ENCODE measurements at places on chromosomes 6 and 20.

- DNase-seq = no peak
Observed at GRCh38 chr6:1695546-1696462, 86.1 kb downstream of the FOXC1 start.

DNA sequence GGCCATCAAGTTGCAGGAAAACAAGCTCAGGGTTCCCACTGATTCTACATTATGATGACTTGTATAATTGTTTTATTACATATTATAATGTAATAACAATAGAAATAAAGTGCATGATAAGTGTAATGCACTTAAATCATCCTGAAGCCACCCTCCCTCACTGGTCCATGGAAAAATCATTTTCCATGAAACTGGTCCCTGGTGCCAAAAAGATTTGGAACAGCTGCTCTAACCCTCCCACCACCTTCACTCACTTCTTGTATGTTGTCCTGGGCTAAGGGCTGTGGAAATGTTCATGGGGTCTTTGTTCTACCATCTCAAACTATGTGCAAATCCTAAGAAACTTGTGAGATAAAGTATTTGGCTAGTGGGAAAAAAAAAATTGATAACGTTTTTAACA, 133.8 kb downstream of the LRRC1 start:
- DNase-seq = no peak

DNA sequence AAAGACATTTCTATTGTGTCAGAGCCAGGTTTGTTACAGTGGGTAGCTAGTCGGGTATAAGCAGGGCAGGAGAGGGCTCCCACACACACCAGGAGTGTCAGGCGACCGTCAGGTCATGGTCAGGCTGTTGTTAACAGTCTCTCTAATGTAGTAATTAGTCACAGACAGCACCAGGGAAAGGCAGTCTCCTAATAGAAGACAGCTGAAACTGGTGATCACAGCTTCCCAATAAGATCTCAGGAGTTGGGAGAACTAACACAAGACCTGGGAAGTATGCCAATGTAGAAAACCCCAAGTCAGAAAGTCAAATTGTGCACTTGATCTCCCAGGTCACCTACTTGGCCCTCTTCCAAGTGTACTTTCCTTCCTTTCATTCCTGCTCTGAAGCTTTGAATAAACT, 53.0 kb upstream of the GPR6 start:
- DNase-seq = no peak

GRCh38 chr6:35154262-35154661, 13.1 kb upstream of the TCP11 start:
- no peak for DNase-seq

- no peak for DNase-seq
Observed at GRCh38 chr20:37504404-37505096, 16.5 kb upstream of the NNAT start.

GRCh38 chr6:16494793-16495192, 256.4 kb downstream of the GMPR start:
- DNase-seq = no peak

GRCh38 chr20:24779131-24779530, 169.9 kb upstream of the CST7 start:
- peak; percentile 51 for DNase-seq

DNA sequence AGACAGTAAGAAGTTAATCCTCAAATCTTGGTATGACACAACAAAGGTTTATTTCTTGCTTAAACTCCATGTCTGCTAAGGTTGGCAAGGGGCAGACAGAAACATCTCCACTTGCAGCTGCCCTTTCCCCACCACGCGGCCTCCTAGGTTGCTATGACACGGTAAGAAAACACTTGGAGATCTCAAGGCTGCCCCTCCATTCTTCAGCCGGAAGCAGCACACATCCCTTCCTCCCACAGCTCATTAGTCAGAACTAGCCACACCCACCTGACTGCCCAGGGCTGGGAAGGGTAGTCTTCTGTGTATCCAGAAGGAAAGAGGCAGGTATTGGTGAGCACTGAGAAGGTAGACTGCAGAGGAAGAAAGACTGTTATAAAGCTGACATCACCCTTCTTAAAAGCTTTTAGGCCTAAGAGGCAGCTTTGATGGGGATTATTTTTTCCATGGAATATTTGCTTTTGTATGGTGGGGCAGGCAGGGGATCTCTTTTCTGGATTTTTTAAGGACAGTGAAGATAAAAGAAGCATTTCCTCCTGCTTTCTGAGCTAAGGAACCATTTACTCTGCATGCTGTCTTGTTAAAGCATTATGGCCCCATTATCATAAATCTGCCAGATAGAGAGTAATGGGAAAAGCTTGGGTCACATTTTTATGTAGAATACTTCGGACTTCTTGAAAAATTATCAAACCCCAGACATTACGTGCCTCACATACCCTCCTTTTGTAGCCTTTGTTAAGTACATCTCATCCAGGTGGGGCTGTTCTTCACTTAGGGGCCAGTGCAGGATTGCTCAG, 41.6 kb downstream of the MRAP2 start:
- no peak for DNase-seq

GRCh38 chr20:2700913-2701620, 8.5 kb downstream of the EBF4 start:
- no peak for DNase-seq

DNA sequence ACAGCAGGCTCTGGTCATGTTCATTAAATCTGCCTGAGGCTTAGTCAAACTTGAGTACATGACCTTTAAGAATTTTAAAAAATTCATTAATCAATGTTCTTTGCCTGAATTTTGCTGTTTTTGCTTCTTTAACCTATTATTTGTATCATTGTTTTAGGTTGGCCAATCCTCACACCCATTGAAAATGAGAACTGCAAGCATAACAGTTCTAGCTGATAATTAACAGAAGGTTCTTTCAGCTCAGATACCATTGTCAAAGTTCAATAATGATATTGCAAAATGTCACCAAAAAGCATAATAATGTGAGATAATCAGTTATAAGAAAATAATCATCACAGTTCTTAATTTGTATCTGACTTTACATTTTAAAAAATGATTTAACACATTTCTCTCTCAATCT, 583.1 kb downstream of the TFAP2A start:
- DNase-seq = no peak

- no peak for DNase-seq
Observed at GRCh38 chr6:100209323-100210136, 215.5 kb upstream of the MCHR2 start.

DNA sequence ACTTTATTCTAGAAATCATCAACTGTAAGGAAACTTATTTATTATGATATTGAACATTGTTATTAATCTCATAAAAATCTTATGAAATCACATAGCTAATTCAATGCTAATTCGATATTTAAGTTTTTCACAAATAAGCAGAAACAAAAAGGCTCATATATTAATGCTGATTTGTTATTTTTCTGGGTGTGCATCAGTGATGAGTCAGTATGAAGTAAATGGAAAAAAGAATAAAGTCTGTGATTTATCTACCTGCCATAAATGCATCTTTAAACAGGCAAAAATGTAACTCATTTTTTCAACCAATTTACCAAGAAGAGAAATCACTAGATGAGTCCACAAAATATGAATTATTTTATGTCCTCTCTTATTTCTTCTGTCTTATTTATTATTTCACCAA, 253.5 kb downstream of the PTPRK start:
- no peak for DNase-seq

DNA sequence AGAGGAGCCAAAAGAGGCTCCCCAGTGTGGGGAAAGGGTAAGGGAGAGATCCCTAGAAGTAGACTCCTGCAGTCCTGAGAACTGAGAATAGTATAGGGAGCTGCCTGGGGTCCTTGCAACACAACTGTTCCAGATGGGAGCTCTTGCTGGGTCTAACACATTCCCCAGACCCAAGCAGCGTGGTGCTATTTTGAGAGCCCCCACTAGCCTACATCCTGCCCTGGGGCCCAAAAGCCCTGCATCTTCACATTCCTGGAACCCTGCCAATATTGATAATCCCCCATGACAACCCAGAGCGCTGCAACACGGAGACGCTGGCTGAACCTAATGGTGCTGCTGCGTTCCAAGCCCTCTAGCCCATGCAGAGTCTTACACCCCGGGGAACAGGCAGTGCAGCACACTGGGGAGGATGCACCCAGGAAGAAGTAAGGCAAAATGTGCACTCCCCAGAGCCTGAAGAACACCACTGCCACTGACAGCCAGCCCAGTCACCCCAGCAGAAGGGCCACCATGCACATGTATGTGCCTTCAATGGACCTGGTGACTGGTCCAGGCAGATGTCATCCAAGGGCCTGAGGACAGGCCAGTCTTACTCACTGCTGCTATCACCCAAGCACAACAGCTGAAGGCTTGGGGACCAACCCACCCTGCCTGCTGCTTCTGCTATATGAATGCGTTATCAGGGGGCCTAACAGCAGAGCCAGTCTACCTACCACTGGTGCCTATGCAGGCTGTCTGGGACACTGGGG, 7.0 kb upstream of the RNF217 start:
- DNase-seq = no peak

GRCh38 chr6:162181741-162182401, 545.7 kb downstream of the PRKN start:
- no peak for DNase-seq

DNA sequence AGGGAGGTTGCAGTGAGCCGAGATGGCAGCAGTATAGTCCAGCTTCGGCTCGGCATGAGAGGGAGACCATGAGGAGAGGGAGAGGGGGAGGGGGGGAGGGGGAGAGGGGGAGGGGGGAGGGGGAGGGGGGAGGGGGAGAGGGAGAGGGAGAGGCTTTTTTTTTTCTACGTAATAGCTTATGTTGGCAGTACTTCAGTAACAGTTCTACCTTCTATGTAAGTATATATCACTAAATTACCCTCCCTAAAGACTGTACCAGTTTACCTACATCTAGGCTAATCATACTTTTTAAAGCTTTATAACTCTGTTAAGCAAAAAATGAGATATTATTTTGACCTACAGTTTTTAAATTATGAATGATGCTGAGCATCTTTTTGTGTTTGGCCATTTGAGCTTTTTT, 13.6 kb downstream of the TM9SF4 start:
- no peak for DNase-seq

DNA sequence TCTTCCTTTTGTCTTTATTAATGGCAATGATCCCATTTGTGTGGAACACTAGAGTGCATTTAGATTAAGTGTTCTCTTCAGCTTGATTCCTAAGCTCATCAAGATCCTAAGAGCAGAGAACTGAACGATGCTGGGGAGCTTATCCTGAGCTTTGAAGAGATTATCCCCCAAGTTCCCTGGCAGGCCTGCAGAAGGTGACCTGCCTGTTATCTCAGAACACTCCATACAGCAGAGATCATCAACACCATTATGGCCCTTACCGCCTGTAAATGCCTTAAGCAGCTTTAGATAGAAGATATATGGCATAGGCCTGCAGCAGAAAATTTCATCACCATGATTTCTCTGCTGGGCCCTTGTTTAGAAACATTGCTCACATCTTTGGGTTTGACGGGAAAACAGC, 779.9 kb upstream of the MAP3K7 start:
- DNase-seq = no peak

- DNase-seq = peak; percentile 38
Observed at GRCh38 chr6:107633680-107634323, 143.9 kb downstream of the SOBP start.

GRCh38 chr6:116364321-116364720, 6.4 kb upstream of the DSE start:
- DNase-seq = no peak

- no peak for DNase-seq
Observed at GRCh38 chr20:38659597-38659880, 57.9 kb downstream of the ARHGAP40 start.

DNA sequence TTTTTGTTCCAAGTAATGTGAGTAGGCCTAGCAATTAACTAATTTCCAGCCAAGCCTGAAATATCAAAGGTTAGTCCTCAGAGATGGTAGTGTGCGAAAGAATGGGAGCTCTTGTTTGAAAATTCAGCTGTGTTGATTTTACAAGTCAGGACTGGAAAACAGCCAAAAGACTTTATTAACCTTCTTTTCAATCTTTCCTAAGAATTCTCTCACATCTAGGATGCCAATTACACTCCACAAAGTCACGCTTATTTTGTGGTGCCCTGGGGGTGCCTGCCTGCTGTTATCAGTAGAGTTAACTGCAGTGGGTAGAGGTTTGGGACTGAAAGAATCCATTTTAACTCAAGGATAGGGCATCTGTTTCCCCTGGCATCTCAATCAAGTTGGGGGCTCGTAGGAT, 30.7 kb upstream of the MAP3K4 start:
- DNase-seq = no peak

- DNase-seq = no peak
Observed at GRCh38 chr6:169942173-169942572, 190.8 kb downstream of the ERMARD start.

- no peak for DNase-seq
Observed at GRCh38 chr6:155155787-155156447, 107.9 kb upstream of the CLDN20 start.

DNA sequence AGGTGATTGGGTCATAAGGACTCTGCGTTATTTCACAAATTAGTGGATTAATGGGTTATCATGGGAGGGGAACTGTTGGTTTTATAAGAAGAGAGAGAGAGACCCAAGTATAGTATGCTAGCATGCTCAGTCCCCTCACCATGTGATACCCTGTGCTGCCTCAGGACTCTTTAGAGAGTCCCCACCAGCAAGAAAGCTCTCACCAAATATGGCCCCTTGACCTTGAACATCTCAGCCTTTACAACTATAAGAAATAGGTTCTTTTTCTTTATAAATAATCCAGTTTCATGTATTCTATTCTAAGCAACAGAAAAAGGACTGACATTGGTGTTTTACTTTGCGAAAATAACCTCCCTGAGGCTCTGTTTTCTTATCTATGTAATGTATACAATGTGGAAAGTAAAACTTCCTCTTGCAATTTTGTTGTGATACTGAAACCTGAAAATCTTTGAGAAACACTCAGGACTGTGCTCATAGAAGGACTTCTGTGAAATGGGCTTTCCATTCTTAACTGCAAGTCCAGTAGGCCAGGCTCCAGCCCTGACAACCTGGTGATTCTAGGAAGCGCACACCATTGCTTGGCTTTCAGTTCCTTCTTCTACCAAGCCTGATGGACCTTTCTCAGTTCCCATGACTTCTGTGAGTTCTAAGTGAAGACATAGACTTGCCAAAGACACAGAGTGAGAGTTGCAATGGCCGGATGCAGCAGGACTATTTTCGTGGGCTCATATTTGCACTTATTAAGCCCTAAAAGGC, 21.9 kb downstream of the SIRPD start:
- no peak for DNase-seq

DNA sequence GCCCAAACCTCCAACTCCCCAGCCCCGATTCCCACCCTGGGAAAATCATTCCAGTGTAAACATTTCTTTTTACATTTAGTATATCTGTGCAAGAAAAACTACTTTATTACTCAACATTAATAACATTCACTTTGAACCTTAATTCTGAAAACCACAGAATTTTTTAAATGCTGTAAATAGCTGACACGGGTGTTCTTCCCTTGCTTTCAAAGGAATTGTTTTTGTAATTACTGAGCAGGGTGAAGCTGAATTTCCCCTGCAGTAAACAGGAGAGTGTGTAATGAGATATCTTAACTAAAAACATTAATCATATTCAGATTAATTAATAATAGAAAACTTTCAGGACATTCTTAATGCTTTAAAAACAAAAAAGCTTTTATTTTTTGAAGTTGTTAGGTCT, 99.3 kb upstream of the CITED2 start:
- DNase-seq = no peak

- no peak for DNase-seq
Observed at GRCh38 chr6:98452685-98453084, 381.7 kb upstream of the POU3F2 start.
